ENCODE measurements at places on chromosomes 3 and 15.

GRCh38 chr3:110859993-110860392, 211.6 kb upstream of the NECTIN3 start:
- no peak for DNase-seq

DNA sequence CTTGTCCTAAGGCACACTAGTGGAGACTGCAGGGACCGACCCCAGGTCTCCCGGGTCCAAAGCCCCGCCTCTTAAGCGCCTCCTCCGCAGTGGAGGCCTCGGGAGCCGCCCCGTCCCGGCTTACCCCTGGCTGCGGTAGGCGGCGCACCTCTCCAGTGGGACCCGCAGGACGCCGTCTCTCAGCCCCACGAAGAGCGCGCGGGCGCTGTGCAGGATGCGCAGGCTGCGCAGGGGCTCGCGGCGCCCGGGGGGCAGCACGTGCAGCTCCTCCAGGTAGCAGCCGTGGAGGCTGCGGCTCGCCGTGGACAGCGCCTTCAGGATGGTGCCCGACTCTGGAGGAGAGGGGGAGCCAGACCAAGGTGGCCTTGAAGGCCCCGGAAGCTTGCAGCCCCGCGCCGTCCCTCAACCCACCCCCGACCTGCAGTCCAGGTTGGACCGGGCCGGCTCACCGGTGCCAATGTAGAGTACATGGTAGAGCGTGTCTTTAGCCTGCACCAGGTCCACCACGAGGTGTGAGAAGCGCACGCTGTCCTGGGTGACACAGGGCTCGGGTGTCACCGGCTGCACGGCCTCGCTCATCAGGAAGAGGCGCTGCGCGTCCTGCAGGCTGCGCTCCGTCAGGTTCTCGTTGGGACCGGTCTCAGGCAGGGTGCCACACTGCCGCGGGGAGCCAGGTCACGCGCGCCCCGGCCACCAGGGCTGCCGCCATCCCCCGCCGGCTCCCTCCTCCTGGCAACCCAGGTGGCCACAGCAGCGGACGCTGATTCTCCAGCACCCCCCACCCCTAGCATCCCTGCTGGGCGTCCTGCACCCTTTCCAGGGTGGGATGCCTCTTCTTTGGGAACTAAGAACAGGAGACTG, 105.5 kb downstream of the SEMA5B start:
- no peak for DNase-seq

- no peak for DNase-seq
These were observed 120.0 kb downstream of the DUT start for GRCh38 chr15:48451241-48451640.

- DNase-seq, result no peak
These were observed 167.4 kb downstream of the NTRK3 start for GRCh38 chr15:88089024-88089620.

Data from activated gamma-delta T cell treated with Interleukin-2 at 50 U/mL for 16 hours (primary cell).